ENCODE measurements at places on chromosomes 1 and 21.

GRCh38 chr1:147611021-147611426 lies 59.3 kb downstream of the ACP6 start:
- no peak for DNase-seq

- DNase-seq = no peak
Measured at GRCh38 chr1:226104671-226105121, 42.2 kb downstream of the H3-3A start.

DNA sequence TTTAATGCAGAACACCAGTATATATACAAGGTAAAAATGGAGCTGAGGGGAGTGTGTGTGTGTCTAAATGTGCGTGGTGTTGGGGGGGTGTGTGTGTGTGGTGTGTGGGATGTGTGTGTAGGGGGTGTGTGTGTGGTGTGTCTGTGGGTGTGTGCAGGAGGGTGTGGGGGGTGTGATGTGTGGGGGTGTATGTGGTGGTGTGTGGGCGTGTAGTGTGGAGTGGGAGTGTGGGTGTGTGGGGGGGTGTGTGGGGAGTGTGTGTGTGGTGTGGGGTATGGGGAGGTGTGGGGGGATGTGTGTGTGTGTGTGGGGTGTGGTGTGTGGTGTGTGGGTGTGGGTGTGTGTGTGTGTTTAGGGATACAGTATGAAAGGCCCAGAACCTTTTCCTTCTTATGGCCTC lies 202.3 kb upstream of the CACYBP start:
- DNase-seq = no peak

DNA sequence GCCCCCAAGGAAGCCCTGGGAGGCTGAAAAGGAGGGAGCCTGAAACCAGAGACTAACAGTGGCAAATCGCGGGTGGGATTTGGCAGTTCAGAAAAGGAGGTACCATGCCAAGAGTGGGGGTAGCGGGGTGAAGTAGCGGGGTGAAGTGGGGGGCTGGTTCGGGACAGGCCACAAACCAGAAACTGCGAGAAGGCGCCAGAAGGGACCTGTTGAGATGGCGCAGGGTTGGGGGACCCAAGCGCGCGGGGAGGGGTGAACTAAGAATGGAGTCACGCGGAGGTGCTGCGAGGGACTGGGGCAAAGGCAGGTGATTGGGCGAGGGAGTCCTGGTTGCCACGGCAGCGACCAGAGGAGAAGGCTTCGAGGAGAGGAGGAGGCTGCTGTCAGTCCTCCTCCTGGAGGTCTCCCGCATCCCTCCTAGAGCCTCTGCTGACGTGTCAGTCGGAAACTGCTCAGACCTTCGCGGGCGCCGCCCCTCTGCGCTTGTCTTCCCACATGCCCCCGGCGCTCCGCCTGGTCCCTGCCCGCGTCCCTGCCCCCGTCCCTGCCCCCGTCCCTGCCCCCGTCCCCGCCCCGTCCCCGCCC lies 438 bp upstream of the MIA3 start:
- peak; percentile 96 for DNase-seq

DNA sequence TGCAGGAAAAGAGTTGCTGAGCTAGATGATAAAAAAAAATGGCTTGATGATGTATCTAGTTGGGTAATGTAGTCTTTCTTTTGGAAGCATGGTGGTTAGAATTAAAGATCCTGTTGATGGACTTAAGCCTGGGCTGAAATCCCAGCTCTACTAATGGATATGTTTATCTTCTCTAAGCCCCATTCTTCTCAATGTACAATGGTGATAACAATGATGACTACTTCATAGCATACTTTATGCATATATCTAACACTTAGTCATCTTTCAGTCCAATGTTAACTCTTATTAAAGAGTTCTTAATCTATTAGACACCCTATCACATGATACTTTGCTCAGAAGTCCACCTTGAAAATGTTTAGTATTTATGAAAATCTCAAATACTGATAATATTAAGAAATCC lies 189.5 kb downstream of the PLA2G4A start:
- DNase-seq = no peak

GRCh38 chr1:169091480-169091941 lies 15.0 kb upstream of the ATP1B1 start:
- DNase-seq = no peak

- no peak for DNase-seq
Measured at GRCh38 chr1:212539737-212540430, 68.7 kb upstream of the ATF3 start.

- DNase-seq = no peak
Measured at GRCh38 chr1:33025761-33026160, 10.9 kb downstream of the AK2 start.
